ENCODE measurements at places on chromosomes 1 and 21. TPM values are rescaled to one million over a fixed set of nuclear protein-coding genes. Genes with fewer than 3 reads are reported as not detected.

S100A7 gene
- not detected for total RNA-seq

DCDC2B gene
- not detected for total RNA-seq

ATP13A2 gene
- 53.5 TPM for total RNA-seq

RIPPLY3 gene
- not detected for total RNA-seq

DMRTA2 gene
- total RNA-seq = not detected

CFHR2 gene
- total RNA-seq = not detected

SESN2 gene
- total RNA-seq = 32.3 TPM

GNAT2 gene
- not detected for total RNA-seq

KRTAP20-4 gene
- total RNA-seq = not detected

NOC2L gene
- total RNA-seq = 54.6 TPM

LACTBL1 gene
- total RNA-seq = not detected

CDC42BPA gene
- total RNA-seq = 70.7 TPM

PADI1 gene
- 0.65 TPM for total RNA-seq

FABP3 gene
- total RNA-seq = 7.8 TPM

DYNLT5 gene
- total RNA-seq = not detected

ANKRD35 gene
- 0.99 TPM for total RNA-seq

C2CD4D gene
- total RNA-seq = 0.51 TPM

TMEM269 gene
- not detected for total RNA-seq

XCL2 gene
- total RNA-seq = 0.58 TPM

OR2T3 gene
- total RNA-seq = not detected

COL11A1 gene
- total RNA-seq = 0.06 TPM

FALEC gene
- total RNA-seq = not detected

ROR1 gene
- 19.8 TPM for total RNA-seq

ACKR1 gene
- total RNA-seq = 30.4 TPM

ATP1A2 gene
- total RNA-seq = 124 TPM

VWA5B1 gene
- 2.1 TPM for total RNA-seq

ERICH3 gene
- 0.14 TPM for total RNA-seq

MIXL1 gene
- 0.38 TPM for total RNA-seq

C1orf141 gene
- not detected for total RNA-seq

MPL gene
- 0.81 TPM for total RNA-seq

MROH7 gene
- 39.0 TPM for total RNA-seq

CD52 gene
- 17.8 TPM for total RNA-seq

RGSL1 gene
- total RNA-seq = not detected

FAM151A gene
- 25.1 TPM for total RNA-seq

PRR9 gene
- total RNA-seq = not detected

KCNJ15 gene
- total RNA-seq = 0.44 TPM

PEAR1 gene
- total RNA-seq = 7.2 TPM

CITED4 gene
- total RNA-seq = 1.9 TPM

IVL gene
- total RNA-seq = not detected

AMY1C gene
- not detected for total RNA-seq

CAMSAP2 gene
- total RNA-seq = 34.0 TPM

DEPDC1 gene
- total RNA-seq = 2.5 TPM

WNT3A gene
- not detected for total RNA-seq

C1orf94 gene
- not detected for total RNA-seq

LYST gene
- total RNA-seq = 24.0 TPM

STXBP3 gene
- total RNA-seq = 71.4 TPM

AUNIP gene
- 0.35 TPM for total RNA-seq

NT5C1A gene
- not detected for total RNA-seq

SMYD3 gene
- total RNA-seq = 16.3 TPM

ESRRG gene
- 0.58 TPM for total RNA-seq

CCDC185 gene
- total RNA-seq = not detected

AGRN gene
- 40.6 TPM for total RNA-seq

UBXN11 gene
- 12.9 TPM for total RNA-seq

TDRD5 gene
- 0.76 TPM for total RNA-seq

UBQLN4 gene
- 36.9 TPM for total RNA-seq

RNU1-4 gene
- total RNA-seq = 2,378 TPM
